ENCODE measurements at places on chromosomes 1 and 21. TPM values are rescaled to one million over a fixed set of nuclear protein-coding genes. Genes with fewer than 3 reads are reported as not detected.

Gene UBXN10
- not detected for total RNA-seq

Gene MRPS15
- total RNA-seq: 59.9 TPM

Gene TNFSF4
- total RNA-seq: 10.0 TPM

Gene ZBTB37
- total RNA-seq: 6.2 TPM

Gene ARHGEF10L
- 1.2 TPM for total RNA-seq

Gene TMIGD3
- total RNA-seq: not detected

Gene TFF3
- total RNA-seq: 4.5 TPM

Gene PRKCZ
- 28.6 TPM for total RNA-seq

Gene TBX15
- 0.25 TPM for total RNA-seq

Gene BMP8B
- total RNA-seq: under 0.01 TPM

Gene MIXL1
- 0.06 TPM for total RNA-seq

Gene PLD5
- total RNA-seq: not detected

Gene PTPRF
- total RNA-seq: 785 TPM

Gene CRB1
- total RNA-seq: under 0.01 TPM

Gene SLAMF7
- not detected for total RNA-seq

Gene CCDC30
- total RNA-seq: 1.1 TPM

Gene ATP6V0B
- 90.7 TPM for total RNA-seq
